Activated gamma-delta T cell treated with anti-CD3 and anti-CD28 coated beads, Interleukin-2, amount 50 U/mL, for 16 hours (primary cell): ENCODE measurements at places on chromosomes 12 and 14.

DNA sequence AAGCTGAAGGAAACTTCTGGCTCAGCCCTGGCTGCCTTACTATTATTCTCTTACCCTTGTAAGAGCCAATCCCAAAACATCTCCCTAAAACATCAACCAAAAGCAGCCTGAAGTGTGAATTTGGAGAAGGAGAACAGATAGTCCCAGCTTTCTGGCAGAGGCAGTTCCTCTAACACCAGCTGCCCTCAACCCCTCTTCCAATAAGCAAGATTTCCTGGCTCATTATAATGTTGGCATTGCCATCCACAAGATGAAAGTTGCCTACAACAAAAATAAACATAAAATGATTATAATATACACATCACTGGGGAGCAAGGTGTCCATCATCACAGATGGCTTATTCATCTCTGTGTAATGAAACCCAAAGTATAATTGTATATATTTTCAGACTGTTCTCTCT is 352.5 kb upstream of the CCDC196 start:
- no peak for DNase-seq

GRCh38 chr14:64928239-64929013 is 14.1 kb downstream of the GPX2 start:
- no peak for DNase-seq

DNA sequence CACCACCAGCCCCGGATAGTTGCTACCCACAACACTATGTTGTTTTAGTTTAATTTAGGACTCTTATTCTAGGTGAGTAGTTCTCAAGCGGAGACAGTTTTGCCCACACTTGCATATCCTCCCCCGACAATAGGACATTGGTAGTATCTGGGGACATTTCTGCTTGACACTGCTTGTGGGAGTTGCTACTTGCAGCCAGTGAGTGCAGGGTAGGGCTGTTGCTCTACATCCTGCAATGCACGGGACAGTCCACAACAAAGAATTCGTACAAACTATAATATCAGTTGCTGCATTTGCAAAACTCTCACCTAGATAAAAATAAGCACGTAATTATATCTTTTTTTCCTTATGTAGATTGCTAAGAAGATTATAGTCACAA is 111.8 kb upstream of the DNM1L start:
- no peak for DNase-seq

DNA sequence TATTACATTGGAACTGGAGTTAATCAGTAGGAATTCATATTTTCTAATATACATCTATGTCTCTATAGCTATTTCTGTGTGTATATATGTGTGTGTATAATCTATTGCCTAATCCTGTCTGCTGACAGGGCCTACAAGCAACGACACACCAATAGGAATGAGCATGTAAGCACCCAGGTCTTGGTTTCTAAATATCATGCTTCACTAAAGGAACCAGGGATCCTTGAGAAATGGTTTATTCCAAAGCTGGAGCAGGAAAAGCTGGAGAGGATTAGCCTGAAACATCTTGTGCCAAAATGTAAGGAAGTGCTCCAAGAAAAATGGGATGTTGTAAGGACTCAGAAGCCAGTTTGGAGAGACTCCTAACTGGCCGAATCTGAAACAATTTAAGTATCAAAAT is 29.3 kb upstream of the LGALS3 start:
- DNase-seq, result no peak

DNA sequence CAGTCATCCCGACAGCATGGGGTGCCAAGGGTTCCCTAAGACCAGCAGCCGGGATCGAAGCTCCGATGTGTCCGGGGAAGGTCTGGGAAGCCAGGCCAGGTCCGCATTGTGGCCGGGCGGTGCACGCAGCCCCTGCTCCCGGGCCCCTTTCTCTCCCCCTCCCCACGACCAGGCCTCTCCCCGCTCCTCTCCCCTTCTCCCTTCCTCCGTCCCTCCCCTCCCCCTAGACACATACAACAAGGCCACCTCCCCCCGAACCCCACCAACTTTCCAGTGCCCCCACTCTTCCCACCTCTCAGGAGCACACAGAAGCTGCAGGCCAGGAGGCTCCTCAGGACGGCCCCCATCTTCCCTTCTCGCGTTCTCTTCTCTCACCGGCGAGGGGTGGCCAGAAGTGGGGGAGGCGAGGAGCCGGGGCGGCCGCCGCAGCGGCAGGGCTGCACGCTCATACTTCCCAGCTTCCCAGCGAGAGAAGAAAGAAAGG is 413 bp downstream of the LRP6 start:
- DNase-seq, result no peak

GRCh38 chr14:99660006-99660566 is 15.2 kb downstream of the HHIPL1 start:
- no peak for DNase-seq

- DNase-seq, result no peak
These were observed 130.5 kb downstream of the ZFP36L1 start for GRCh38 chr14:68662392-68662791.

DNA sequence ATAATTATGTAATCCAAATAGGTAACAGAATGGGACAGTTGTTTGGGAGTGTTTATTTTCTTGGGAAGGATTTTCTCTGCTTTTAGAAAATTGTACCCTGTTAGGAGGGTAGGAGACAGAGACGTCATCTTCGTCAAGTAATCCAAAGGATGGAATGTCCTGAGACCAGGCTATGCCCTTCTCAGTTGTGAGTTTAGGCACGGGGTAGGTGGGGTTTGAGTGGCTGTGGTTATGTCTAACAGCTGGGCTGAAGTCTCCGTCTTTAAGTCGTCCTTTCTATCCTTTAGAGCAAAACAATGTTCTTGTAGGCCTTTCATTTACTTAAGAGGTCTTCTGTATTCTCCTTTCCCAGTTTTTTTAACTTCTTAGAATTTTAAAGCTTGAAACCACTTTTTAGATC is 5.7 kb downstream of the SOCS2 start:
- DNase-seq, result no peak

DNA sequence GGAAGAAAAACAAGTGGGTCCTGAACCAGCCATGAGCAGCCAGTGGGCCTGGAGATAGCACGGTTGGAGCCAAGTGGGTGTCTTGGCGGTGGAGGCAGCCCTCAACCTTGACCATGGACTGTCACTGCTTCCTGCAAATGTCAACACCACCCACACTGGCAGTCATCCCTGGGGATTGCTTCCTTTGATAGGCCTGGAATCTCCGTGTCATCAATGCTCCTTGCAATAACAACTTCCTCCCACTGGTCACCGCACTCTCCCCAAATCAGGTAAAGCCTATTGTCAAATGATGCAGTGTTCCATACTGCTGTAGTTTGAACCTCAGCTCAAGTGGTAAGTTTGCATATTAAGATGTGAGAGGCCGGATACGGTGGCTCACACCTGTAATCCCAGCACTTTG is 129.1 kb downstream of the NTF3 start:
- no peak for DNase-seq

- no peak for DNase-seq
These were observed 17.9 kb downstream of the PROX2 start for GRCh38 chr14:74858022-74858421.

- DNase-seq, result no peak
These were observed 411.0 kb upstream of the OR4E1 start for GRCh38 chr14:22084393-22085281.

- no peak for DNase-seq
These were observed 163.5 kb downstream of the AACS start for GRCh38 chr12:125228519-125229260.

GRCh38 chr12:53740130-53740491 is 11.7 kb downstream of the CISTR start:
- DNase-seq, result no peak
